CD4-positive, alpha-beta T cell treated with Interleukin-1 beta for 1 hour (primary cell): ENCODE measurements at places on chromosomes 16 and 17.

GRCh38 chr16:61564716-61565115 is 471.5 kb downstream of the CDH8 start:
- no peak for DNase-seq

DNA sequence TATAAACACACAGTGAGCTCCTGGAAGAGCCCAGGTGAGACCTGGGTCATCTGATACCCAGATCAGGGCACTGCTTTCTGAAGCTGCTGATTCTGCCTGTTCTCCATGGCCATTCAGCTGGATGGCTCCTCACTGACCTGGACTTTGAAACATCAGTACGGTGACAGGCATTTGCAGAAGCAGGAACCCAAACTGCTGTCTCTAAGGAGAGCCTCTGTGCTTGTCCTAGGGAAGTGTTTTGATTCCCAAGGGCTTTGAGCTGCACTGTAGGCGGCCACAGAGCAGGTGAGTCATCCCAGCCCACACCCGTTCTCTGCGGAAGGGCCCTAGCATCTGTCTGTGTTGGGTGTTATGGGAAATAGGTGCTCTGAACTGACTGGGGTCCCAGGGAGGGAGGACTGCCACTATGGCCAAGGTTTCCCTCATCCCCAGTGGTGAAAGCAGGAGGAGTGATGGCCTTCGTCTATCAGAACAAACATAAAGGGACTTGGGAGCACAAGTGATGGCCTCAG is 60.7 kb upstream of the ADCY9 start:
- DNase-seq = no peak

- no peak for DNase-seq
Observed at GRCh38 chr16:51161440-51162195, 10.5 kb upstream of the SALL1 start.

- no peak for DNase-seq
Observed at GRCh38 chr17:48378708-48379392, 51.2 kb downstream of the SKAP1 start.

DNA sequence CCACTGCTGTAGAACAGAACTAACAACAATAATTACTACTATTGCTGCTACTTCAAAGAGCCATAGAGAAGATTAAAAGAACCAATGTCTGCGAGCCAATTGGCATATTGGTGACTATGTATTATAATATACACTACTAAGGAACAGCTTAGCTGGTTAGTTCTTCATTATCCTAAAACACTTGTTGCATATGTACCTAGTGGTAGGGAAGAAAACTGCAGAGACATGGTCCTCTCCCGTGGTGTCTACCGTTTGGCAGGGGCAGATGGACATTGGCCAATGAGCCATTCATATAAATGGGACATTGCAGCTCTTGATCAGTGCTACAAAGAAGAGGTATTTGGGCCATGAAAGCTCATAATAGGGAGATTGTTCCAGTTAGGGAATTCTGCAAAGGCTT is 46.4 kb upstream of the CLEC3A start:
- DNase-seq = no peak

- no peak for DNase-seq
Observed at GRCh38 chr17:80631142-80632045, 86.8 kb downstream of the RPTOR start.

GRCh38 chr17:34651402-34651811 is 72.0 kb downstream of the TMEM132E start:
- no peak for DNase-seq

DNA sequence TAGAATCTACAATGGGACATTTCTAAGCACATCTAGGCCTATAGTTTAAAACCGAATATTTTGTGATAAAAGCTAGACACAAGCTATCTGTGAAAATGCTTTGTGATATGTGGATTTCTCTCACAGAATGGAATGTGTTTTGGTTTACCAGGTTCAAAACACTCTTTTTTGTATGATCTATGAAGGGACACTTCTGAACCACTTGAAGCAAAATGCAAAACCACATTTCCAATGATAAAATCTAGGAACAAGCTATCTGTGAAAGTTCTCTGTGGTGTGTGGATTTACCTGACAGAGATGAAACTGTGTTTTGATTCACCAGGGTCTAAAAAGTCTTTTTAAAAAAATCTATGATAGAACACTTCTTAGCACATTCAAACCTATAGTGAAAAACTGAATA is 2192.4 kb downstream of the TP53TG3F start:
- no peak for DNase-seq

DNA sequence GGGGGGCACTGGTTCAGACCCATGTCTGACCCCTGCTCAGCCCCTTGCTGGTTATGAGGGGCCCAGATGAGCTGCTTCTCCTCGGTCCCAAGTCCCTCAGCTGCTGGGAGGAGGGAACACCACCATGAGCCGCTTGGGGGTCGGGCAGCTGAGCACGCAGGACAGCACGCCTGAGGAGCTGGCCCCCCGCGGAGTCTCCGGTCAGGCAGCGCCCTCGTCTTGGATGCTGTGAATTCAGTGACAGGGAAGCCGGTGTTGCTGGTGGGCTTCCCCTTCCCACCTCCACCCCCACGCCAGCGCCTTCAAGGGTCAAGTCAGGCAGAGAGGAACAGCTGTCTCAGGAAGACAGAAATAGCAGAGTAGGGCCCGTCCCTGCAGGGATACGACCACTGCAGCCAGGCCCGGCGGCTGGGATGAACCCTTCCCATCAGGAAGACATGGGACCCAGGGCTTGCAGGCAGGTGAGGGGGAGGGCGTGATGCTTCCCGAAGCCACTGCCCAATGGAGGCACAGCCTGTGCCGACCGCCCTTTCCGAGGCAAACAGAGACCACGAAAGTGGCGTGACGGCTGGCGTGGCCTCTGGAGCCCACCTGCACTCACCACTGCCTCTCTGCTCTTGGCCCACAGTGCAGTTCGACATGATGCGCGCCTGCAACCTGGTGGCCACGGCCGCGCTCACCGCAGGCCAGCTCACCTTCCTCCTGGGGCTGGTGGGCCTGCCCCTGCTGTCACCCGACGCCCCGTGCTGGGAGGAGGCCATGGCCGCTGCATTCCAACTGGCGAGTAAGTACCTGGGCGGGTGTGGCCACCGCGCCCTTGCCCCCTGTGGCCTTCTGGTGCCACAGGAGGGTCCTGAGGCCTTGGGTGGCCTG is 8.1 kb downstream of the TMEM204 start:
- no peak for DNase-seq

GRCh38 chr17:49444384-49444783 is 29.7 kb upstream of the PHB1 start:
- no peak for DNase-seq

DNA sequence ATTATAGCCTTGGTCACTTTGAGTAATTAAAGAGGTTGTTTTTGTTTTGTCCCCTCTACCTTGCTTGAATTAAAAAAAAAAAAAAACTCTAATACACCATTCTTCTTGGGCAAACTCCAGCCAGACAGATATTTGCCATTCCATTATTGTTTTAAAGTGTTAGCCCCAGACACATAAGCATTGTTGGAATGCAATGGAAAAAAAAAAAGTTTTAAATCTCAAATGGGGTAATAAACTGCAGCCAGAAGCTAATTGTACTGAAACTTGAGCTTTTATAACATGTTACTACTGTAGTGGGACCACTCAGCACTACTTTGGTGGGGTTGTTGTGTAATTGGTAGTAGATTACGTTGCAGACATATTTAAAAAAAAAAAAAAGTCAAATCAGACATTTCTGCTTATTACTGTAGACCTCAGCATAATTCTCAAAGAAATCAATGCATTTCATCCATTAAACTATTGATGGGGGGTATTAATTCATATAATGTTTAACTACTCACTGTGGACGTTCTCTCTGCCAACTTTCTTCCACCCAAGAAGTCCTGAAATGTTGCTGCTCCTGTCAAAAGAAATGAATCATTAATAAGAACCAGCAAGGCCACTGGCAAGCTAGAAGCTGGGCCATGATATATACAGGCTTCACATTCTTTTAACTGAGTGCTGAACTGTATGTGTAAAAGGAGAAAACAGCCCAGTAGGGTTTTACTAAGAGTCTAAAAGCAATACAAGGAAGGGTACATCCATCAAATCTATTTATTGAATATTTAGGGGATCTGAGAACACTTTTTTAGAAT is 626.6 kb upstream of the SOX9 start:
- no peak for DNase-seq

DNA sequence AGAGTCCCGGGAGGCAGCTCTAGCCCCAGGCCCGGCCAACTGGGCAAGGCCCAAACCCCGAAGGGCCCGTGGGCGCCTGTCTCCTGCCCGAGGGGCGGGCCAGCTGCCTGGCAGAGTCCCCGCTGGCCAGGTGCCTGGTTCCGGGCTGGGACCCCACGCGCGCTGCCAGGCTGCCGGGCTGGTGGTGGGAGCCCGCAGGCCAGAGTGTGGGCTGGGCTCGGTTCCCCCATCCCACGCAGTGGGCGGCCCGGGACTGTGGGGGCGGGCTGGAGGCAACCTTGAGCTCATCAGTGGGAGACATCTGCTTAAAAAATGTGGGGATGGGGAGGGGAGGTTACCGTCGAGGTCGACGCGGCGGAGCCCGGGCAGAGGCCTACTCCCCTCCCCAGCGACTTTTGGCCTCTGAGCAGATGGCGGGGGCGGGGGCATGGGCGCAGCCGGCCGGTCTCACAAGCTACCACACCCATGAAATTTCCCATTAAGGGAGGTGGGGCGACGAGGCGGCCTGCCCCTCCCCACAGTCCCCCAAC is 176.4 kb upstream of the GSE1 start:
- no peak for DNase-seq

GRCh38 chr17:47998044-47998443 is 27.1 kb downstream of the CDK5RAP3 start:
- no peak for DNase-seq

GRCh38 chr17:72489272-72489641 is 368.4 kb downstream of the SOX9 start:
- no peak for DNase-seq

DNA sequence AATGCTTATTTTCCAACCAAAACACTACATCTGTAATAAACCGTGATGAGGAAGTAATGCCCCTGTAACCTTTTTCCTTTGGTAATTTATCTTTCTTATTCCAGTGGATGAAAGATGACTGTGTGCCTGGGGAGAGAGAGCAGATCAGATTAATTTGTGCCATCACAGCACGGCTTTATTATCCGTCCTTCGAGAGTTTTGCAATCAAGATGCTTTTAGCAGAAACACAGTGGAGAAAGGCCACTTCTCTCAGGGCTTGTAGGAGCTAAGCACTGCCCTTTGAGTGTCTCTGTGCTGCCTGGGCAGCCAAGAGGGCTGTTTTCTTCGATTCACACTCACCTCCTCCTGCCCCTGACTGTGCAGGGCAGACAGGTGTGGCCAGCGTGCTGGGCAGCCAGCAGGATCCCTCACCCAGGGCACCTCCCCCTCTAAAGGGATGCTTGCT is 190.2 kb downstream of the PRKCA start:
- DNase-seq = no peak

DNA sequence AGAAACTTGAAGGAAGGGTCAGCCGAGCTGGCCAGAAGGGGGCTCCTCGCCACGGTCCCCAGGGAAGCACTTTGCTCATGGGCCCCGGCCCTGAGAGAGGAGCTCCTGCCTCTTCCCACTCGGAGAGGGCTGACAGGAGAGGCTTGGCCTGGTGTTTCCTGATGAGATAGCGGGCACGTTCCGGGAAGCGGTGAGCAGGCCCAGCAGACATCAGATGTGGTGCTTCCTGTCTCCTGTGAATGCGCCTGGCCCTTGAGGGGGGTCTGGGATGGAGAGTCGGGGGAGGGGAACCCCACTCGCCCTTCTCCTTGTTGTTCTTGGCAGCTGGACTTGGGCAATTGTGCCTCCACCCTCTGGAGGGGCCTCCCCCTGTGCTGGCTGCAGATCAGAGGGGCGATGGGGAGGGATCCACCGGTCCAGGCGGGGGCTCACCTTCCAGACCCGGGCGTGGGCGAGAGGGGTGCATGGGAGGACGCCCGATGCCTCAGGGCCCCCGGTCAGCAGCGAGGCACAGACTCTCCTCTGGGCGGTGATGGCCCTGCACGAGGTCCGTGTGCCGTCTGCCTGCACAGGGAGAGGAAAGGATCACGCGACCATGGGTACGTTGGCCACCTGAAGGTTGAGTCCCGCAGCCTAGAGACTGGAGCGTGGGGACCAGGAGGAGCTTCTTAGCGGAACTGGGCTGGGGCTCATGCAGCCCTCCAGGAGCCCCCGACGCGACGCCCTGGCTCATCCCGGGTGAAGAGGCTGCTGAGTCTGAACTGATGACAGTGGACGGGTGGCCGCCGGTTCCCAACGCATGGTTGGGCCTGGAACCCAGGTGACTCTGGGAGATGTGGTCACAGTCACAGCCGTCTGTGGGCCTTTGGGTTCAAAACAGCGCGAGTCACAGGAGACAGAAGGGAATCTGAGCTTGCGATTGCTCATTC is 25.4 kb downstream of the METRNL start:
- DNase-seq = no peak

DNA sequence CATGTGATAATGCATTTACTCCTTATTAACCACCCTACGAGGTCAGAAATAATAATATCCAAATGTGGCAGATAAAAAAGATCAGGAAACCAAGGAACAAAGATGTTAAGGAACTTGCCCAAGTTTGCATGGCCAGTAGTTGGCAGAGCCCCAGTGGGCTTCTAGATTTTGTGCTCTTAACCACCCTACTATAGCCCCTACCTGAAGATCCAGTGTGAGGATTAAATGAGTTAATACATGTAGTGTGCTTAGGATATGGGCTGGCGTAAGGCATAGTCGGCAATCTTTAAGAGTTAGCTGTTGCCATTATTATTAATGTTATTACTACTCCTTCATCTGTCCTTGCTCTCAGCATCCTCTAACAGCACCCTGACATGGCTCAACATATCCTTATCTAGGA is 153.4 kb downstream of the SDK2 start:
- no peak for DNase-seq
